ENCODE measurements at places on chromosomes 2 and 18.

GRCh38 chr2:84527137-84528129 lies 11.1 kb downstream of the DNAH6 start:
- peak; percentile 6 for DNase-seq

DNA sequence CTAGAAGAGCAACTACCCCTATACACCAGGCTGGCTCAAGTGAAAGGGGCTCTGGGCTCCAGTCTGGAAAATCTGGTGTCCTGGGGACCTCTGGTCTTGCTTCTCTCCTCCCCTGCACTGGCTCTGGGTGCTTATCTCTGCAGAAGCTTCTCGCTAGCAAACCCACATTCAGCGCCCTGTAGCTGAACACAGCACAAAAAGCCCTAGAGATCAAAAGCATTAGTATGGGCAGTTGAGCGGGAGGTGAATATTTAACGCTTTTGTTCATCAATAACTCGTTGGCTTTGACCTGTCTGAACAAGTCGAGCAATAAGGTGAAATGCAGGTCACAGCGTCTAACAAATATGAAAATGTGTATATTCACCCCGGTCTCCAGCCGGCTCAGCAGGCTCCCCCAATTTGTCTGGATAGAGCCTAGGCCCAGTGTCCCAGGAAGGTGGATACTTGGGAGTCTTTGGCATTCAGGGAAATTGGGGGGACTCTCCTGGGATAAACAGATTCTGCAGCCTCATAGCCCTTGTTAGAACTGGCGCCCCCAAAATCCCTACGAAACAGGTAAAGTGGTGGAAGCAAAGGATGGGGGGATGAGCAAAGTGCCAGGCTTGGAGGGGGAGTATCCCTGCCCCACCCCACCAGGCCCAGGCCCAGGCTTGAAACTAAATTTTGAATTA lies 2.5 kb upstream of the HOXD4 start:
- no peak for DNase-seq

DNA sequence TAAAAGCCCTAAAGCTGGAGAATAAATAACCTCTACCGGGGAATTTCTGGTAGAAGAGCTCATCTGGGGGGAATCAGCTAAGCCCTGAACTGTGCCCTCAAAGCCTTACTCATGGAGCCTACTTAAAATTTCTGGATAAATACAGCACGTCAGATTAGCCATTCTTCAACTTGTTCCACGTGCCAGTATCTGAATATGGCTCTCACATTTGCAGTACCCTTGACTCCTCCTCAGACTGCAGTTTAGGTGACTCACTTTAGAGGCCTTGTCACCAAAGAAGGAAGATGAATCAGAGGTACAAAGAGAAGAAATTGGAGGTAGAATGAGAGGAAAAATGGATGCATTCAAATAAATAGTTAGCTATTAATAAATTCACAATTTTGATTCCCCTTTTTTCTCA lies 34.6 kb upstream of the POTEC start:
- no peak for DNase-seq

DNA sequence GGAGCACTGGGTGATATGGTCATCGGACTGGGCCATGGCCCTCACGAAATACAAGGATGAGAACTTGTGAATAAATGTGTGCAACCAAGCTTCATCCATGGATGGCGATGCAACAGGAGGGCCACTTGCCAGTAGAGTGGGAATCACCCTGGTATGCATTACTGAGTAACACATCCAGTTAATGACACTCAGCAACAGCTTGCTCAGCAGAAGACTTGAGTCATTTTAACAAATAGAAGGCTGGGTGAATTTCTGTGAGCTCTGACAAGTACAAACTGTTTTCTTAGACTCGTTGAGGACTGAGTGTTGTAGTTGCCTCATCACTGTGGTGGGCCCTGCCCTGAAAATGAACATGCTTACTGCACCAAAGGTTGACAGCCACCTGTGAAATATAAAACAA lies 221.6 kb downstream of the NCKAP5 start:
- DNase-seq = no peak

GRCh38 chr2:61416871-61417645 lies 53.8 kb downstream of the USP34 start:
- DNase-seq = no peak

DNA sequence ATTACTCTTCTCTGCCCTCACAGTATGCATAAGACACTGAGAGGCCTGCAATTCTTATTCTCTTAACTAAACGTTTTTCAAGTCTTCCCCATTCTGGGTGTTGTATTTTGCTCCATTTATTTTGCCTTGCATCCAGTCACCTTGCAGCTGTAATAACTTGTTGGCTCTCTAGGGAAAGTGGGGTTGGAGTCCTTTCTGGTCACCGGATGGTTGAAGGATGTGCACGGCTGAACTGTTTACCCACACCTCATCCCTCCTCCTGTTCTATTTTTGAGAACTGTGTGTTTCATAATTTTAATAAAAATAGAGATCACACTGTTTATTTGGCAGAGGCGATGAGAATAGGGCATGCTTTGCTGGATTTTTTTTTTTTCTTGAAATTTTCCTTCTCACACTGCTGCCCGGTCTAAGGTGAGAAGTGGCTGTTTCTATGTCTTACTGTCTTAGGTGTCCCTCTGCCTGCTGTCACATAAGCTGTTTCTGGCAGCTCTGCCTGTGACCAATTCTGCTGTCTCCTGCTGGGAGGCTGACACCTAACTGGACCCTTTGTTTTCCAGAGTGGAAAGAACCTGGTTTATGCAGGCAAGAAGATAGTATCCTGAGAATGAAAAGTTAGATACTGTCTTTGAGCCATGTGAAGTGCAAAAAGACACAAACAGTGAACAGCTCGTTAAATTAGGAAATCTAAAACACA lies 342.6 kb downstream of the DPP10 start:
- DNase-seq = no peak

DNA sequence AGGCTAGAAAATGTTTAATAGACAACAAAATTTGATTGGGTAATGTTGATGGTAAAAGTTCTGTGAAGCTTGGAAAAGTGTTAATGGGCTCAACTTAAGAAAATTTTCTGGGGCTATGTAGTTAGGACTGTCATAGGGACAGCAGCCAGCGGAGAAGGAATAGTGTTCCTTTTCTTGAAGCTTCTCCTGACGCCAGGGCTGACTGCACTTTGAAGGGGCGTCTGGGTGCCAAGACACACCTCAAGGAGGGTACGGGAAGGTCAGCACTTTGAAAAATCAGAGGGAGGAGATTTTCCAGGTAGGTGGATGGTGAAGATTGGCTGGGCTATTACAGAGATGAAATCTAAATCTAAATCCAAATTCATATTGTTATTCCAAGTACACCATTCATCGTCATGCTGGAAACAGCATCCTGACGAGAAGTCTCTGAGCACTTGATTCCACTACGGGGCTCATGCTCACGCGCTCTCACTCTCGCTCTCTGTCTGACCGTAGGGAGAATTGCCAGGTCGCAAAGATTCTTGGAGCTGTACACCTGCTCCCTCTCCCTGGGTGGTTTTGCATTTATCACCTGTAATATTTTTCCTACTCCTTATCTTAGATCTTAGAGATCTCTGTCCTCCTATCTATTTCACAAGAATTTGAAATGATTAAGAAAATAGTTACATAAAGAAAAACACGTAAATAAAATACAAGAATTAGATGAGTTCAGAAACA lies 91.0 kb downstream of the ITGB1BP1 start:
- DNase-seq = no peak

GRCh38 chr2:203592470-203592869 lies 57.4 kb upstream of the RAPH1 start:
- DNase-seq = no peak

DNA sequence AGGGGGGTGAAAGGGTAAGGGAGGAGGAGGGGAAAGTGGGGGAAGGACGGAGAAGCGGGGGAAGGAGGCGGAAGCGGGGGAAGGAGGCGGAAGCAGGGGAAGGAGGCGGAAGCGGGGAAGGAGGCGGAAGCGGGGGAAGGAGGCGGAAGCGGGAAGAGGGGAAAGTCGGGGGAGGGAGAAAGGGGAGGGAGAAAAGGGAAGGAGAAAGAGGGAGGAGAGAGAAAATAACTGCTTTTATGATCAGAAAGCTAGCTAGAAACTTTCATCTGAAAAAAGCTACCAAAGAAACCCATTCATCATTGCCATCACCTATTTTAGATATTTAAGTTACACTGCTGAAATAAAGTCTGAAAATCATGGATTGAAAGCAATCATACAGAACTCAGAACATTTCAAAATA lies 72.5 kb downstream of the USP34 start:
- DNase-seq = no peak

DNA sequence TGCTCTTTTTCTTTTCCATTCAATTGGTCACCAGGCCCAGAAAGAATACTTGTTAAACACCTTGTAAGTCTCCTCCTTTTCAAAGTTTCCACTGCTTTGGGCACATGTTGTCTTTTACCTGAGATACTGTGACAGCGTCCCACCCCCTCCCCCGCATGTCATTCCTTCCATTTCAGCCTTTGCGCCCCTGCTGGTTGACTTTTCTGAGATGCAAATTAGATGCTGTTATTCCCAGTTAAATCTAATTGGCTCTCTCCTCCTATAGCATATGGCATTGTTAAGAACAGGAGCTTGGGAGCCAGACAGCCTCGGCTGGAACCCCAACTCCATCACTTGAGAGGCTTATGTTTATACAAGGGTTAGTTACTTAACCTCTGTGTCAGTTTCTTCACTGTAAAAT lies 80.3 kb upstream of the GAREM1 start:
- no peak for DNase-seq

DNA sequence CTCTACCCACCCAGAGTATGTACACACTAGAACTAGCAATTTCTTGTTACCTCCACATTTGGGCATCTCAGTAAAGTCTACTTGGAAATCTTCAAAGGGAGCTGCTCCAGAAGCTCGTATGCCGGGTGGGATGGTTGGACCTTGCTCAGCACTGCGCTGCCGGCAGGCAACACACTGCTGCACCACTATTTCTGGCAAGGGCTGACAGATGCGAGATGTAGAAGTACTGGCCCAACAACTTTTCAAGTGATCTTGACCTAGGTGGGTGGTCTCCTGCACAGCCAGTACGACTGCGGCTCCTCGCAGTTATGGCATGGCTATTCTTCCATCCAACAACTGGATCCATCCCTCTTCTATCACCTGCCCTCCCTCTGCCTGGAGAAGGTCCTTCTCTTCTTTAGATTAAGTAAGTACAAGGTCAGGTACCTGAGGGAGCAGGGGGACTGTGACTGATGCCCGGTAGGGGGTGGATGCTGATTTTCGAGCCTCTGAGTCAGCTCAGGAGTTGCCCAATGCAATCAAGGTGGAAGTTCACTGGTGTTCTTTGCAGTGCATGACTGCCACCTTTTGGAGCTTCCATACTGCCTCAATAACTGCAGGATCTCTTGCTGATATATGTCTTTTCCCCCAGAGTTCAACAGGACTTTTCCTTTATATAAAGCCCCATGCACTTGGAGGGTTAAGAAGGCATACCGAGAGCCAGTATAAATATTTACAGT lies 100.4 kb upstream of the SLC1A4 start:
- peak; percentile 84 for DNase-seq

- peak; percentile 92 for DNase-seq
Observed at GRCh38 chr2:9843229-9844035, at the start of gene TAF1B. TAF1B (plus strand) TSS chr2:9843474; CDS start chr2:9843542, 68 bp downstream.

DNA sequence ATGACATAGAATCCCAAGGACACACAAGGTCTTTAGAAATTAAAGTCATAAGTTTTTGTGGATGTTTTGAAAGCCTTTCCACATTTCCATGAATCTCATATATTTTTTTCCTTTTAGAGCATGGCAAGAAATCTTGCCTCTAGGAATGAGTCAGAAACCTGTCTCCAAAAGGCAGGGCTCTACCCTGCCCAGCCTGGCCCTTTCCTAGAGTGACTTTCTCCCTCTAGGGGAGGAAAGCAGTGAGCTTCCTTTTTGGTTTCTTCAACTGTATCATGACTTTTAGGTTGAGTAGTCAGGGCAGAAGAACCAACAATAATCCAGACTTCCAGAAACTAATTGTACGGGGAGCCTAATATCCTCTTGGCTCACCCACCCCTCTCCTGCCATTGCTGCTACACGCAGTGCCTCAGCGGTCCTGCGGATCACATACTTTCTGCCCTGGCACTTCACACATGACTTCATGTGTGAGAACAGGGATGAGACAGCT lies 300.3 kb downstream of the AGPS start:
- DNase-seq = peak; percentile 10

DNA sequence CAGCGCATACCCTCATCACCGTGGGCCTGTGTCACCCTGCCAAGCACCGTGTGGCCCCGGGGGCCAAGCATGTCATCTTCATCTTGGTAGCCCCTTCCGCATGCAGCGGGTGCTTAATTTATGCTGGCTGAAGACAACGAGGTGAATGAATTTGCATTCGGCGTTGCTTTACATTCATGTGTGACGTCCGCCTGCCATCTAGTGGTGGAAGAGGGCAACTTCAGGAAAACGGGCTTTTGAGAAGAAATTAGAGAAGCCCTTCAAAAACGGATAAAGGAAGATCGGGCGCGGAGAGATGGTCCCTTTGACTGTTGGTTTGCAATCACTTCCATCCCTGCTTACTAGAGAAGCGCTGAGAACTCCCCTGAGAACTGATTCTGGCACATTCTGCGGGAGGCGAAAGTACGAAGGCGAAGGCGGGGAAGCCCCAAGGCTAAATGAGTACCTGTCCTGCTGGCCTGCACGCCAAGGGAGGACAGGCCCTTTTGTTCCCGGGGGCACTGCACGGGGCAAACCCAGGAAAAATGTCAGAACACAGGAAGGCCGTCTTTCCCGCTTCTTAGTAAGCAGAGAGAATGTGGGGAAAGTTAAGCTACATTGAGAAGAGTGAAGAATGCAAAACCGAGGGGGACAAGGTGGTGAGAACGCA lies 145.9 kb downstream of the ZNF516 start:
- peak; percentile 73 for DNase-seq

- DNase-seq = no peak
Observed at GRCh38 chr2:42369532-42370229, 8.7 kb upstream of the COX7A2L start.

GRCh38 chr2:148484066-148484465 lies 160.5 kb upstream of the EPC2 start:
- DNase-seq = no peak

DNA sequence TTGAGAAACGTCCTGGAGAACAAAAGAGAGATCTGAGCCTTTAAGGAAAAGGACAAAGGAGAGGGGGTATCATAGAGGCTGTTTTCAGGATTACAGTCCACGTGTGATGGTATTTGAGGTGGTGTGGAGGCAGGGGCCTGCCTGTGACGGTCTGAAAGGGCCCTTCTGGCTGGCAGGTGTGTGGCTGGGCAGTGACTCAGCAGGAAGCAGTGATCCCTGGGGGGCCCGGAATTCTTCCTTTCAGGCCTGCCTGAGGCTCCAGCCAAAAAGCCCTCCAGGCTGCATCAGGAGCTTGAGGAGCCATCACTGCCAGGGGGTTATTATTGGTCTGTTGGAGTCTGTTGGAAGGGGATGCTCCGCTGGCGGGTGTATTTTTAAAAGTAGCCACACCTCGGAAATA lies 97.2 kb upstream of the TMEM18 start:
- DNase-seq = no peak

GRCh38 chr2:217900010-217900779 lies 102.6 kb downstream of the TNS1 start:
- DNase-seq = no peak

DNA sequence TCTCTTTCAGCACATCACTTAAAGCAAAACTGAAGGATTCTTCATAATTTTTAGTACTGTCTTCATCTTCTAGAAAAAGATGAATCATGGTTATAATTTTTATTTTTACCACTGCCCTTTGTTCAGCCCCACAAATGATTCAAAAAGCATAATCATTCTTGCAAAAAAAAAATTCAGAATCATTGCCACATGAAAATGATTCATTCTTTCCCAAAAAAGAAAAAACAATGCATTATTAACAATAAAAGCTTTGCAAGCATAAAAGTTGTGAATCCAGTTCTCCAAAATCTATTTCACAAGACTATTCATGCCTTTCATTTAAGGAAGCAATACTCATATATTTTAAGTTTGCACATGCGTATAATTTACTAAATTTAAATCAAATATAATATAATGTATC lies 204.8 kb downstream of the RBM43 start:
- DNase-seq = peak; percentile 56

GRCh38 chr2:148526509-148527346 lies 117.8 kb upstream of the EPC2 start:
- DNase-seq = no peak

Data from fibroblast of mammary gland (primary cell).